Cortex of kidney (tissue), 1 donor: ENCODE measurements at places on chromosomes 3 and 15.

GRCh38 chr3:186821429-186822387 is 15.4 kb upstream of the RFC4 start:
- DNase-seq, result no peak

GRCh38 chr3:16607718-16608117 is 2.5 kb upstream of the DAZL start:
- no peak for DNase-seq

- no peak for DNase-seq
Observed at GRCh38 chr3:16239086-16239770, 25.5 kb downstream of the DPH3 start.

DNA sequence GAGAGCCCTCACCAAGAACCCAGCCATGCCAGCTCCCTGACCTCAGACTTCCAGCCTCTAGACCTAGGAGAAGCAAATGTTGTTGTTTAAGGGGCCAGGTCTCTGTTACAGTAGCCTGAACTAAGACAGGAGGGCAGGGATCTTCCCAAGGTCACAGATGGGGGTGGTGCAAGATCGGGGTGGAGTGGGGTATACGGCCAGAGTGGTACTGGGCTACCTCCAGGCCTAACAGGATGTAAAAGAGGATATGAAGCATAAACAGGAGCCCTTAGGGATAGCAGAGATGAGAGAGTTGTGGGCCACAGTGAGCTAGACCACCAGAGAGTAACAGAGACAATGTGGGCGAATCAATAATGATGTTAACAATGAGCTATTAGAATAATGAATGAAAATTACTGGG is 82.9 kb downstream of the TOP2B start:
- DNase-seq, result no peak

DNA sequence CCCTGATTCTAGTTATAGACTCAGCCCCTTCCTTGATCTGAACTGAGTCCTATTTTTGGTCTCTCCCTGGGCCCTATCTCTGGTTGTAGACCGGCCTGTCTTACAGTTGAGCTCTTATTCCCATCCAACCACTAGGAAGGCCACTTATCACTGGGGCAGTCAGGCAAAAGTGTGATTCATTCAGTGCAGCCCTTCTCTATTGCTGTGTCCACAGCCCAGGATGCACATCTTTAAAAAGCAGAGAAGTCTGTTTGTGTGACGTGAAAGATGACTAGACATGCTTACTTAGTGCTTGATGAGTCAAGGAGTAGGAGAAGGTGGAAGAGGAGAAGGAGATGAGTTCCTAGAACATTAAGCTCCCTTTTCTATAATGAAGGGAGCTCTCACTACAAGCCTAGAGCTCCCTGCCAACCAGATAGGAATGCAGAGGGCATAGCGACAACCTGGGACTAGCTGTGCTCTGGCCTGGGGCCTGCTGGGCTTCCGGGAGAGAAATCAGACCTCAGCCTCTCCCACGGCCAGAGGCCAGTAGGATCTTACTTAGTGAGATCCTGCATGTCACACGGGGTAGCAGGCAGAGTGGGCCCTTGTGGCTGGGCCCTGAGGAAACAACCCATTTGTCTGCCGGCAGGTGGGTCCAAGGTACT is 25.7 kb downstream of the INSYN1 start:
- no peak for DNase-seq

DNA sequence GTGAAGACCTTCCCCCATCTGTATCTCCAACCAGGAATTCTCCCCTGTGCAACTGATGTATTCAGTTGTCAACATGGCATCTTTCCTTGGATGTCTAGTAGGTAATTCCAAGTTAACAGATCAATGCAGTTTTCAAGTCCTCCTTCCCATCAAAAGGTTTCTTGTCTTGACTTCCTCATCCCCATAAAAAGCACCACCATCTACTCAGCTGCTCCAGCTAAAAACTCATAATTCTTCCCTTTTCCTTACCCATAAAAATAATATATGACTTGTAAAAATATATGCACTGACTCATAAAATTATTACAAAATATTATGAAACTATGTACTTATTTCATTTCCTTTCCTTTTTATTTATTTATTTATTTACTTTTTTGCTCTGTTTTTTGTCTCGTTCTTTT is 5.0 kb upstream of the CAND2 start:
- no peak for DNase-seq

GRCh38 chr3:137304313-137305056 is 346.7 kb downstream of the IL20RB start:
- DNase-seq, result no peak

DNA sequence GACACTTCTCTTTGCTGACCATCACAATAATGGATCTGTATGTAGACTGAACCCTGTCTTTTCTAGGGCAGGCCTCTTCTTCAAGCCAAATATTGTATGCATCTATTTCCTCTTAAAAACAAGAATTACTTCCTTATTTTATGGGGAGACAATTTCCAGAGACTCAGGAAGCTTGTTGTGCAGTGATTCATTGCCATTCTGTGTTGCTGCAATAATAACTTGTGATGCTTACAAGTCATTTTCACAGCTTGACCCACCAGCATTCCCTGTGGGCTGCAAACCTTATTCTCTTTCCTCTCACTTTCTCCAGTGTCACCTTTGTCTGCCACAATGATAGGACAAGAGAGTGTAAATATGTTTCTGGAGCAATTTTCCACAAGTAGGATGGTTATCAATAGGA is 276.7 kb upstream of the SGO1 start:
- no peak for DNase-seq

DNA sequence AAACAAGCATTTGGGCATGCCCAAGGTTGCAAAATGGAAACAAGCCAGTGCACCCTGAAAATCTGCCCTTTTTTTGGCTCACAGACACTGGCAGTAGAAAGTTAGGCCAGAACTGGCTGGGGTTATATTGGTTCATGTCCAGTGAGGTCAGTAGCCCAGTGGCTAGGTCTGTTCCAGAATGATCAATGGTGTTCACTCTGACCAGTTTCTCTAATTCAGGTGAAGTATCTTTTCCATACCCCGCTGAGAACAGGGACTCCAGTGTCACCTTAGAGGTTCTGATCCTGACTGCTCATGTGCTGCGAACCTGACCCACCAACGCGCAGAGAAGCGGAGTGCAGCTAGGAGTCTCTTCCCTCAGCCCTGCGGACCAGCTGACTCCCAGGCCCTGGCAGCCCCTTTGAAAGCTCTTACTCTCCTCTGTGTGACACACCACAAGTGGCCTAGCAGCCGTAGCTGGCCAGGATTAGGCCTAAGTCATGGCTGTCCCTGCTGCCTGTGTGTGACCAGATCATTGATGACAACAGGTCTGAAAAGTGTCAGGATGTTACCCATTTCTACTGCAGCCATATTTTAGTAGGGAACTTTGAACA is 123.5 kb downstream of the GHSR start:
- DNase-seq, result no peak

- no peak for DNase-seq
Observed at GRCh38 chr3:82085356-82085755, 323.9 kb upstream of the GBE1 start.

GRCh38 chr15:38391191-38391590 is 62.7 kb upstream of the FAM98B start:
- no peak for DNase-seq

DNA sequence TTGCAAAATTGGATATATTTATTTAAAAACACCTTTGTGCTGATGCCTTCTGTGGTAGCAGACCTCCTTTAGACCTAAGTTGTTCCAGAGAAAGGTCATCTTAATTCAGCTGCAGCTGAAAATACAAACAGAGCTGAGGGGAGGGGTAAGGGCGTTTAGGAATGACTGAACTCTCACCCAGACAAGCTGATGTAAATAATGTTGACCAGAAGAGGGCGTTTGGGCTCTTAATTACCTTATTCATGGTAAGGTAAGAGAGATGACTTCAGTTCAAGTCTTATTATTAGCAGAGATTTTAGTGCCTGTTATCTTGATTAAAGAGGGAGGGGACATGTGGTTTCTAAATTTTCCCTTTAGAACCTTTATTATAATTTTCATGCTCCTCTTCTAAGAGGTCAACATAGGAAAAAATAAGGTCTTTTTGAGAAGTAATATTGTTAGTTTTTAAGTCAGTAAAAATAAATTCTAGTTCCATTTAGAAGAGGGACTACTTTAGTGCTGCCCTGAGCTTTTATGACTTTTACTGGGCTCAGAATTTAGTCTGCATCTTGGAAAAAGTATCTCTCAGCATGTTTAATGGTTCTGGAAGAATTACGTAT is 46.3 kb downstream of the GPR171 start:
- no peak for DNase-seq

GRCh38 chr15:85707519-85708338 is 87.0 kb downstream of the KLHL25 start:
- no peak for DNase-seq

GRCh38 chr3:5255404-5256344 is 68.2 kb downstream of the EDEM1 start:
- no peak for DNase-seq

DNA sequence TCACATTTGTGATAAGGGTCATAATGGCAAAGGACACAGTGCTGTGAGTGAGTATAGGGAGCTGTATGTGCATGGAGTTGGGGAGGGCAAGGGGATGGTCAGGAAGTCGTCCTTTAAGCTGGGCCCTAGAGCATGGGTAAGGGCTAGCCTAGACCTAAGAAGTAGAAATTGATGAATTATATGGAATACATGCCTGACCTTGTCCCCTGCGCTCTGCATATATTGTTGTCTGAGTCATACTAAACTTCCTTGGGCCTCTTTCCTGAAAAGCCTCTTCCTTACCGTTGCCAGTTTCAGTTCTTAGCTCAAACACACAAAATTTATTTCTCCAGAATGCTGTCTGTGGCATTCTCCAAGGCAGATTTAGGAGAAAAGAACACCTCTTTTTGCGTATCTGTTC is 4.6 kb downstream of the SNRK start:
- DNase-seq, result no peak

DNA sequence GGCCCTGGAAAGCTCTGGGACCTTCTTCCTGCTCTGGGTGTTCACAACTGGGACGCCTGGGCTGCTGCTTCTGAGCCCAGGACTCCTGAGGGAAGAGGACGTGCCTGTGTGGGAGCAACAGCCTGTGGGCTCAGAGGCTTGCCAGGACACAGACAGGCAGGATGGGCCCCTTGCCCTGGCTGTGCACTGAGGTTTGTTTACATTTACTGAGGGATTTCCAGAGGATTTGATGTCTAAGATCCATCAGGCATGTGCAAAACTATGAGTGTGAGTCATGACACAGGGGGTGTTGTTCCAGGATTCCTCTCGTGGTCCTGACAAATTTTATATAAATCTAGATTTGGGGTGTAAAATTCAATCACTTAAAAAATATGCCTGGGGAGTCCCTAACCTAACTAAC is 10.6 kb downstream of the CCR9 start:
- no peak for DNase-seq

- DNase-seq, result no peak
Observed at GRCh38 chr3:161523916-161524315, 27.3 kb downstream of the OTOL1 start.

- no peak for DNase-seq
Observed at GRCh38 chr15:43347114-43347513, 16.7 kb upstream of the LCMT2 start.

GRCh38 chr3:172189213-172189612 is 149.8 kb downstream of the FNDC3B start:
- DNase-seq, result no peak

- no peak for DNase-seq
Observed at GRCh38 chr15:100026041-100026440, 292.8 kb upstream of the LYSMD4 start.

GRCh38 chr3:9778143-9779074 is 8.7 kb upstream of the CAMK1 start:
- no peak for DNase-seq

DNA sequence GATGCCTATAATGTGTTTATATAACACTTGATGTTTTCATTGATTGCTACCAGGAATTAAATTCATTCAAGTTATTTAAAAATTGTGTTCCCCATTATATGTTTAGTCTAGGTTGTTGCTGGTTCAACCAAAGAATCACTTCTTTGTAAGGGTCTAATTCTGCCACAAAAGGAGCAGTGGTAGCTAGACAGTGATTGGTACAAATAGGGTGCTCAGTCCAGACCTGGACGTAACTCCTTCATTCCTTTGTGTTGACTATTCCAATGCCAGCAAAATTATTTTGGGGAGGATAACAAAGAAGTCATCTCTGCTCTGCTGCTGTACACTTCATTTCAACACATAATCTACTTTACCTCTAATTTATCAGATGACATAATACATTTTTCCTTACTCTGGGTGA is 1.2 kb downstream of the CHMP2B start:
- no peak for DNase-seq

GRCh38 chr15:98998279-98998678 is 9.3 kb downstream of the PGPEP1L start:
- no peak for DNase-seq

DNA sequence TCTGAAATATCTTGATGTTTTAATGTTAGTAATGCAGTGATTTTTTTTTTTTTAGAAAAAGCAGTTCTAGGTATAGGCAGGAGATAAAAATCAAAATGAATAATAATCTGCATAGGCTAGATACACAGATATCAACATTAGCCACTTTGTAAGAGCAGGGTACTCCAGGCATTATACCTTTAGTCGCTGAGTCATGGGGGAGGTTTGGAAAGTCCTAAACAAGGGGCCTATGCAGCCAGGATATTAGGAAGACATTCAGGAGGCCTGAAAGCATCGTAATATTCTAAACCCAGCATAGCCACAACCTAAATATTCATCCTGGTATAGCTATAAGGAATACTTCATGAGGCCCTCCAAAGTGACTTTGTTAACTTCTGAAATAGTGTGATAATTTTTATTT is 258.1 kb upstream of the NECTIN3 start:
- DNase-seq, result no peak

- no peak for DNase-seq
Observed at GRCh38 chr3:11059090-11059798, 66.7 kb downstream of the SLC6A1 start.

DNA sequence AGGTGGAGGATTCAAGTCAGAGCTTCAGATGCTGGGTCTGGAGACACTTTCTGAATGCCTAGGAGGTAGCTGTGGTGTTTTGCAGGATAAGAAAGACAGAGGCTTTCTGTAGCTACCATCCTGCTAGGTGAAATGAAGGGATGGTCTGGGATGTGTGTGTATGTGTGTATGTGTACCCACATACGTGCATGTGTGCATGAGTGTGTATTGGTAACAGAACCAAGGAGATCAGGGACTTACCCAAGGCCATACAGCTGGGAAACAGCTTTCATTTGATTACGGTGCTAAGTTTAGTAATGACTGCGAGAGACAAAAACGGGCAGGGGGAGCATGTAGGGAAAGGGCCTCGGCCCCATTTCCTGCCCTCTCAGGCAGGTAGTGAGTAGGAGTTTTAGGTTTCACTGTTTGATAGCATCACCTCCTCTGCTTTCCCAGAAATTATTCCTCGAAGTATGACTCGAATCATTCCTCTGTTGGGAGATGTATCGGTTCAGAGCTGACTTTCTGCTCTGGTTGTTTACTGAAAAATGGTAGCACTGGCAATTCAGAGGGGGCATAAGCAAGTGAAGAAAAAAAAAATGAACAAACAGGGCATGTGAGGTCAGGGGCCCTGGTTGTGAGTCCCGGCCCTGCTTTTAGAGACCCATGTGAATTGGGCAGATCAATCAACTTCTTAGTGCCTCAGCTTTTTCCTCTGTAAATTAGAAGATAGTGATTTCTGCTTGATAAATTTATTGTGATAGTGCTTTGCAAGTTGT is 130.7 kb downstream of the LPP start:
- no peak for DNase-seq
